ENCODE measurements at places on chromosomes 2 and 18. TPM values are rescaled to one million over a fixed set of nuclear protein-coding genes. Genes with fewer than 3 reads are reported as not detected.

Gene UGT1A5
- not detected for total RNA-seq

Gene VIT
- total RNA-seq: not detected

- no peak for DNase-seq
Measured at GRCh38 chr2:207385903-207386302, 143.9 kb upstream of the CREB1 start.

DNA sequence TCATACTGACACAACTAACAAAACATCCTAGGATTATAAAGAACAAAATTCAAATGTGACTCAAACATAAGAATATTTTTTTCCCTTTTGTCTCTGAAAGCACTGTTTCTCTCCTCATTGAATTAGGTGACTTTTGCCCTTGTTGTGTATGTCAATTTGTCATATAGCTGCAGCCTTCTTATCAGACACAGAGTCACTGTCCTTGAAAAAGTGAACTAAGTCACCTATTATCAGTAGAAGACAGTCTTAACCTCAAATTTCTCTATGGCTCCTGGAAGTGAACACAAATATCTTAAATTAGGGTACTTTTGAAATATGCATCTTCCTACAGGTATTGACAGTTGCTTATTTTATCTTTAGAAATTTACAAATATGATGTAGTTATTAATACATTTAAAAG lies 360.6 kb downstream of the NBAS start:
- no peak for DNase-seq

GRCh38 chr2:30701782-30702181 lies 105.5 kb downstream of the CAPN13 start:
- DNase-seq: no peak

DNA sequence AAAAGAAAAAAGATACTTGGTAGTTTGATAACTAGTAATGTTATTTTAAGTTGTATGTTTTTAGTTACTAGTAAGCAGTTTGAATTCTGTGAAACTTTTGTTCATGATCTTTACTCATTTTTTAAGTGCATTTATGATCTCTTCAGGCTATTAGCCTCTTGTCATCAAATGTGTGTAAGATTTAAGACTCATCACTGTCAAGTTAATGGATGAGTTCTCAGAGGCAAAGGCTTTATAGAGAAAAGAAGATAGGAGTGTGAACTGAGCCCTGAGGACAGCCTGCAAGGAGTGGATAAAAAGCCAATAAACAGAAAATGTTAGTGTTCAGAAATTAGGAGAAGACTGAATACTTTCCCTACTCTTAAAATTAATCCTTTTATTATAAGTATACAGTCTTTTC lies 13.5 kb downstream of the NDUFV2 start:
- no peak for DNase-seq

Gene KHK
- total RNA-seq: 3.3 TPM
